ENCODE measurements at places on chromosomes 3 and 15.

- peak; percentile 31 for DNase-seq
Observed at GRCh38 chr3:132448216-132448961, 31.1 kb downstream of the DNAJC13 start.

DNA sequence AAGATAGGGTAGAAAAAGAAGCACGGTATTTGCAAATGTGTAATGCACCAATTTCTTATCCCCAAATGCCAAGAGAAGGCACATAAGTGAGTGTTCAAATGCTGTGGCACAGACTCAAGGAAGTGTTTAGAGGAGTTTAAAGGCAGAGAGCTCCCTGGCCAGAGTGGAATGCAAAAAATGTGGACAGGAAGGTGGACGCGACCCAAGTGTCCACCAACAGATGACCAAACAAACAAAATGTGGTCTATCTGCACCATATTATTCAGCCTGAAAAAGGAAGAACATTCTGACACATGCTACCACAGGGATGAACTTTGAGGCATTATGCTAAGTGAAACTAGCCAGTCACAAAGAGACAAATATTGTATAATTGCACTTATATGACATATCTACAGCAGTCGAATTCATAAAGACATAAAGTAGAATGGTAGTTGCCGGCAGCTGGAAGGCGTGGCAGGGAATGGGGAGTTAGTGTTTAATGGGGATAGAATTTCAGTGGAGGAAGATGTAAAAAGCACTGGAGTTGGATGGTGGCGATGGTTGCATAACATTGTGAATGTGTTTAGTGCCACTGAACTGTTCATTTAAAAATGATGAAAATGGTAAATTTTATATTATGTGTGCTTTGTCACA, 126.6 kb downstream of the SRGAP3 start:
- no peak for DNase-seq

DNA sequence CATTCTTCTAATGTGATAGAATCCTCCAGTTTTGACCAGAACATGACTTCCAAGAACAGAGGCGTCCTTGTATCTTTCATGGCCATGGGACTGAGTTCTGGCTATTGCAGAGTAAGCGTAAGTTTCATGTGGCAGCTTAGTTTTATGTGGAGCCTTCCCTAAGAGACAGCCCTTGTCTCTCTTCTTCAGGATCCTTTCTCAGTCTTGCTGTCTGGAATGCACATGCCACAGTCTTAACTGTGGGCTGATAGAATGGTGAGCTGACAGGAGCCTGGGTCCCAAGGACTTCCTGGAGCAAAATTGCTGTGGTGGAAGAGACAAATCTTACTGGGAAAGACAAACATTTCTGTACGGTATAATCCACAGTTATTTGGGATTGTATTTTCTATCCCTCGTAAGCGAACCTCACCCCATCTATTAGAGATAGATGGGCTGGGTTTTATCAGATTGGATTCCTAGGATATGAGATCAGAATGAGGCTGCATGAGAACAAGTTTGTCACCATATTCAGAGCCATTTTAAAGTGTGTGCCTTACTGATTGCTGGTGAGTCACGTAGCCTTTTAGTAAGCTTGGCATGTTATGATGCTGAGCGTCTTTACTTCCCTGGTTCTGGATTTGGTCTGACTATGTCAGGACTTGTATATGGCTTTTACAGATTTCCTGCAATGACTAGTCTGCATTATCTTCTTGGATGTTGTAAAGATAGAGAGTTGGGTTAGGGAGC, 32.8 kb downstream of the CDIN1 start:
- no peak for DNase-seq

DNA sequence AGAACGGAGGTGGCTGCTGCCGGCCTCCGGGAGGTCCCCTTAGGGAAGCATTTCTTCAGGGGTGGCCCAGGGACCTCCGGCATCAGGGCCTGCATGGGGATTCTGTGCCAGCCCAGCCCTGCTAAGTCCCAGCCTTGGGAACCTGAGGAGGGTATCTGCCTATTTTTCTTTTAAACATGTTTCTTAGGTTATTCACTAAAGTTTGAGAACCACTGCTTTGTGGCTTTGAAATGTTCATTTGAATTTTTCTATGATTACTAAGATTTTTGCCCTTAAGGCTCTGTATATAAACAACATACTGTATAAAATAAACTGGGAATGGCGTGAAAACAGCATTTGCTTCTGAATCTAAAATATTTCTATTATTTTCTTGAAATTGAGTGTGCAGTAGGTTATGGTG, 24.4 kb downstream of the FAN1 start:
- no peak for DNase-seq

- no peak for DNase-seq
Observed at GRCh38 chr3:195263193-195263924, 7.6 kb downstream of the XXYLT1 start.

DNA sequence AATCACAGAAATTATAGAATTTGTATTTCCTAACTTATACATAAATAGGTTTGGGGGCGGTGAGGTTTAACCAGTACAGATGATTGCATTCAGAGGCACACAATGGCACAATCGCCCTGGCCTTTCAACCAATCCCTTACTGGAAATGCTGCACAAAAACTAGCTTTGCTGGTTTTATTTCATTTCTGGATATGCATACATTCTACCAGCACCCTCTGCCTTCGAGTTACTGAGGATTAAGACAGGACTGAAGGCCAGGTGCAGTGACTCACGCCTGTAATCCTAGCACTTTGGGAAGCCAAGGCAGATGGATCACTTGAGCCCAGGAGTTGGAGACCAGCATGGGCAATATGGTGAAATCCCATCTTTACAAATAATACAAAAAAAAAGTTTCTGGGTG, 336.1 kb downstream of the ARRDC4 start:
- DNase-seq: no peak

DNA sequence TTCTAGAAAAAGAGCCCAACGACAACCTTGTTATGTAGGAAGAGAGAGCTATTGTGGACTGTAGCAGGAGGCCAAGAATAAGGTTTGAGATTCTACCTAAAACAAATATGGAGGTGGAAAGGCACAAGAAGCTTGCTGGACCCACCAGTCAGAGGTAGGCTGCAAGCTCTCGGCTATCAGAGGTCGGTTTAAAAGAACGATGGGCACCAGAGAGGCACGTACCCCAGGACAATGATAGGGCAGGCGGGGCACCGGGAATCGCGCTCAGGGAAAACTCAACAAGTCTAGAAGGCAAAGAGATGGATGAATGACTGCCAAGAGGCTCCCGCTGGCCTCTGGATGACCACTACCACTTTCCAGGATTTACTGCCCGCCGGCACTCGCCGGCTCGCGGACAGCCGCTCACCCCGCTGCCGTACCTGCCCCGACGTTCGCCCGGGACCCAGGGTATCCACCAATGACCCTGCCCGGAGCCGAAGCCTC, 1.1 kb downstream of the HDGFL3 start:
- peak; percentile 31 for DNase-seq

- DNase-seq: no peak
Observed at GRCh38 chr15:56893364-56893678, 25.1 kb upstream of the TCF12 start.

DNA sequence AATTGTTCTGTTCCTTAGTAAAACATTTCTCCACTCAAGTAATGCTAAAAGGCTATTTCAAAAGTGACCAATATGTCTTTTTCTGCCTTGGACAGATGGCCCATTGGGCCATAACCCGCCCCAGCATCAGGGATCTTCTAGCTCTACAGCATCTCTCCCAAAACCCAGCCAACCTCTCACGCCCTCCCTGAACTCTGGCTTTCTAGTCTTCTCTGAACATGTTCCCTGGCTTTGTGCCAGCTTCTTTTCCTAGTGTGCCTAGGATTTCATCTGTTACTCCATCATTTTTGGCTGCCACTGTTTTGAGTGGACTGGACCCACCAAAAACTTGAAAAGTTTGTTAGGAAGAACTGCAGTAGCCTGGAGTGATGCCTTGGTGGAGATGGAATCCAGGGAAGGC, 30.7 kb downstream of the TRPM1 start:
- DNase-seq: no peak

GRCh38 chr3:54628888-54629441, 298.9 kb downstream of the LRTM1 start:
- DNase-seq: no peak

DNA sequence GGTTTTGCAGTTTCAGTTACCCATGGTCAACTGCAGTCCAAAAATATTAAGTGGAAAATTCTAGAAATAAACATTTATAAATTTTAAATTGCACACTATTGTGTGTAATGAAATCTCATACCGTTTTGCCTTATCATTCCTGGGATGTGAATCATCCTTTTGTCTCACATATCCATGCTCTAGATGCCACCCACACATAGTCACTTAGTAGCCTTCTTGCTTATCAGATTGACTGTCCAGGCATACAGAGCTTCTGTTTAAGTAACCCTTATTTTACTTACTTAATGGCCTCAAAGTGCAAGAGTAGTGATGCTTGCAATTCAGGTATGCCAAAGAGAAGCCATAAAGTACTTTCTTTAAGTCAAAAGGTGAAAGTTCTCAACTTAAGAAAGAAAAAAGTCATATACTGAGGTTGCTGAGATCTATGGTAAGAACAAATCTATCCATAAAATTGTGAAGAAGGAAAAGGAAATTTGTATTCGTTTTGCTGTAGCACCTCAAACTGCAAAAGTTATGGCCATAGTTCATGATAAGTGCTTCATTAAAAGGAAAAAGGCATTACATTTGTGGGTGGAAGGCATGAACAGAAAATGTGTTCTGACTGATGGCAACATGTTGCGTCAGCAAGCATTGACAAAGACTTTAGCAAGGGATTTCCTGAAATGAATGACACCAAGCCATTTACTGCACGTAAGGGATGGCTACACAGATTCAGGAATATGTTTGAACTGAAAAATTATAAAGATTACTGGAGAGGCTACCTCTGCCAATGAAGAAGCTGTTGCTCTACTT, 43.8 kb downstream of the SPATA16 start:
- no peak for DNase-seq

- DNase-seq: no peak
Observed at GRCh38 chr3:25396686-25397085, 31.4 kb upstream of the RARB start.

DNA sequence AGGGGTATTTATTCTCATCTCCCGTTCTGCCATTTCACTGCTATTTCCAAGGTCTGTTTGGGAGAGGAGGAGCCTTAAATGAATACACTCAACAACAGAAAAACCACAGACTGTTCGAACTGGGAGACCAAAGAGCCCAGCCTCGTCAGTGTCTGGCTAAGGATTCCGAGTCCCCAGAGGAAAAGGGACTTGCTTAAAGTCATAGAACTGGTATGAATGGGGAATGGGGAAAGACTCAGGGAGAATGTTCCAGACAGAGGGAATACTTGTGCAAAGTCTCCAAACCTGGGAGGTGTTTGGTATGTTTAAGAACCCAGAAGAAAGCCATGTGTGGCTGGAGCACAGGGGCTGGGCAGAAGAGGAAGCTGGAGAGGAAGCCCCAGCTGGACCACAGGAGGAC, 46.9 kb downstream of the FAM43A start:
- DNase-seq: no peak

DNA sequence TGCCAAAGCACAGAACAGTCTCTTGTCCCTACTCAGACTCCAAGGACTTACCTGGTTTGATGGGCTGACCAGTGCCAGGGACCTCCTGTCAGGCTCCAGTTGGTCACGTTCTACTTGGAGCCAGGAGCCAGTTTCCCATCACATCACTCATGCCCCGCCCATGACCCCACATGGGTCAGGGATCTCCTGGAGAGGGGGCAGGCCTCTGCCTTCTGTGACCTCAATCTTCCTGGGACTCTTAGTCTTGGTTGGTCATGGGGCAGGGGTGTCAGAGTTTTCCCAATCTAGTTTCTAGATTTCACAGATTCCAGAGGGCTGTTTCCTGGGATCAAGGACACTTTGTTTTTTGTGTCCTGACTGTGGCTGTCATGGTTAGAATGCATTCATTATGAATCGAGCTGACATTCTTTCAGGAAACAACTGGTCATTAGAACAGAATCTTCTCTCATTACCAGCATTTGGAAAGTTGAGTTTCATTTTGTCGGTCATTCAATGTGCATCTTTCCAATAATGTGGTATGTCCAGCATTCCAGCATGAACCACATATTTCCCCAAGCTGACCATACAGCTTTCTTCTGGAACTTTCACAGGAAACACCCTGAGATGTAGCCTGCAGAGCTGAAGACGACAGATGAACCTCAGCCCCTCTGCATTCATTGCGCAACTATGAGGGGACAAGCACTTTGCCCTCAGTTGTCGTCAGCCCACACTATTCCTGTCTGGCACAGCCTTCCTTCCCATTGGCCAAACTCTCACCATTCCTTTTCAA, 19.8 kb downstream of the CYP19A1 start:
- no peak for DNase-seq

DNA sequence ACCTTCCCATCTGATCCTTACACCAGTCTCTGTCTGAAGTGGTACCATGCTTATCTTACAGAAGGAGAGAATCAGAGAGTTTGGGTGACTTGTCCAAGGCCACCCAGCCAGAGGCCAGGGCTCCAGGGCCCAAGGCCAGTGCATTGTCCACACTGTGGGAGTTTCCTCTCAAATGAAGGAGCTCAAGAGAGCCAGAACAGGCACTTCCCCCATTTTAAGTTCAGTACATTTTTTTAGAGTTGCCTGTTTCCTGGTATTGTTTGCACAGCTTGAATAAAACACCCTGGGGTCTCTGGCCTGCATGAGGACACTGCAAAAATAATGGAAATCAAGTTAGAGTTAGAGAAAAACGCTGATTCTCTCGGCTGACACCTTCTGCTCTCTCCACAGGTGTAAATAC, 284.0 kb downstream of the SQOR start:
- no peak for DNase-seq

DNA sequence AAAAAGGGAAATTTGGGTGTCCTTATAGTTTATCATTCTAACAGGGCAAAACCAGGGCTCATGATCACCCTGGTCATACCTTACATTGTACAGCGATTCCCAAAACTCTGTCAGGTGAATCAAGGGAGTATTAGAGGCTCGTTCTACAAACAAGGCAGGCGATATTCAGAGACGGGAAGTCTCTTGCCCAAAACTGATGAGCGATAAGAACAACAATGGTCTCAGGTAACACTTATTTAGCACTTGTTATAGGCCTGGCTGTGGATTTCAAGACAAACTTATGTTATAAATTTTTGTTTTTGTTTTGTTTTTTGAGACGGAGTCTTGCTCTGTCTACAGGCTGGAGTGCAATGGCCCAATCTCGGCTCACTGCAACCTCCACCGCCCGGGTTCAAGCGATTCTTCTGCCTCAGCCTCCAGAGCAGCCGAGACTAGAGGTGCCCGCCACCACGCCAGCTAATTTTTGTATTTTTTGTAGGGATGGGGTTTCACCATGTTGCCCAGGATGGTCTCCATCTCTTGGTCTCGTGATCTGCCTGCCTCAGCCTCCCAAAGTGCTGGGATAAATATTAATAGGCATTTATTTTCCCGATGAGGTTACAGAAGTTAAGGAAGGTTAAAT, 12.8 kb downstream of the BCL2L10 start:
- DNase-seq: no peak

DNA sequence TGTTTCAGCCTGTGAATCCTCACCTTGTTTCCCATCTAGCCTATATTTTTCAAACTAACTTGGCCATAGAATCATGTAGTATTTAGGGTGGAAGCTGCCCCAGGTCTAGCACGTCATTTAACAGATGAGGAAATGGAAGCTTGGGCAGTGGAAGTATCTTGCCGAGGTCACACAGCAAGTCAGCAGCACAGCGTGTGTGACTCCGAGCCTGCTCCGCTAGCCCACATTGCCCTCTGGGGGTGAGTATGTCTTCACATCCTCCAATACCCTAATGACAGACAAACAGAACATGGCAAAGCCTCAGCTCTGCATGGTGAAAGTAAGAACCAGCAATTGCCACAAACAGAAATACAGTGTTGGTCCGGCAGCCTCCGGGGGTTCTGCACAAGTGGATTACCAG, 2.2 kb upstream of the CCR5 start:
- DNase-seq: peak; percentile 76

GRCh38 chr3:178827285-178827856, 244.2 kb downstream of the ZMAT3 start:
- DNase-seq: no peak

All from common myeloid progenitor, CD34-positive (primary cell).